ENCODE measurements at places on chromosomes 7 and 10. TPM values are rescaled to one million over a fixed set of nuclear protein-coding genes. Genes with fewer than 3 reads are reported as not detected.

SPDYE5 gene
- total RNA-seq: not detected

EBLN1 gene
- total RNA-seq: not detected

HOXA6 gene
- total RNA-seq: not detected

WBP1L gene
- total RNA-seq: 63.5 TPM

NAT16 gene
- not detected for total RNA-seq

ZNF467 gene
- 0.26 TPM for total RNA-seq

ANXA11 gene
- total RNA-seq: 103 TPM

OR13A1 gene
- not detected for total RNA-seq

MYPN gene
- 0.26 TPM for total RNA-seq

SYT15 gene
- total RNA-seq: 0.06 TPM

MRLN gene
- total RNA-seq: not detected

ADRB1 gene
- not detected for total RNA-seq

ZNF804B gene
- total RNA-seq: not detected

ADAM12 gene
- total RNA-seq: 13.7 TPM

NACAD gene
- 0.53 TPM for total RNA-seq

VWA2 gene
- total RNA-seq: under 0.01 TPM

ANKRD1 gene
- 2.2 TPM for total RNA-seq

EN2 gene
- total RNA-seq: not detected

CYP2C9 gene
- not detected for total RNA-seq

ABCC2 gene
- total RNA-seq: 0.25 TPM

NUTM2B gene
- 0.31 TPM for total RNA-seq

BTBD16 gene
- total RNA-seq: 0.40 TPM

RADIL gene
- total RNA-seq: 1.5 TPM

CCDC172 gene
- total RNA-seq: not detected

PLAC9 gene
- 73.6 TPM for total RNA-seq

ERVW-1 gene
- total RNA-seq: not detected

TLX1 gene
- not detected for total RNA-seq

ZNF107 gene
- total RNA-seq: 1.7 TPM

STRIP2 gene
- 2.9 TPM for total RNA-seq

CFAP58 gene
- 1.2 TPM for total RNA-seq

TMEM72 gene
- not detected for total RNA-seq

CYP3A5 gene
- not detected for total RNA-seq

FRG2B gene
- not detected for total RNA-seq

KCND2 gene
- 0.13 TPM for total RNA-seq

TFEC gene
- total RNA-seq: 0.19 TPM

OR2F1 gene
- not detected for total RNA-seq

DDX21 gene
- 68.3 TPM for total RNA-seq

FGFR2 gene
- total RNA-seq: 0.06 TPM

MAGI2 gene
- 4.6 TPM for total RNA-seq

POLR2J gene
- total RNA-seq: 47.3 TPM

CC2D2B gene
- 0.06 TPM for total RNA-seq

NEUROG3 gene
- total RNA-seq: not detected

HECTD2 gene
- total RNA-seq: 7.8 TPM

MSMB gene
- not detected for total RNA-seq

PRF1 gene
- total RNA-seq: not detected

TLL2 gene
- total RNA-seq: 0.06 TPM

KCNIP2 gene
- total RNA-seq: 1.1 TPM

WDR37 gene
- 14.4 TPM for total RNA-seq

CLRN3 gene
- not detected for total RNA-seq

OPALIN gene
- total RNA-seq: not detected

BHLHA15 gene
- 0.13 TPM for total RNA-seq

CTAGE15 gene
- total RNA-seq: 0.13 TPM

SORCS3 gene
- total RNA-seq: not detected

NUTM2E gene
- 0.19 TPM for total RNA-seq

ADAM8 gene
- total RNA-seq: 0.87 TPM

INSIG1 gene
- total RNA-seq: 88.8 TPM

TMEM178B gene
- total RNA-seq: 0.06 TPM

C10orf53 gene
- not detected for total RNA-seq

SLC16A9 gene
- total RNA-seq: 4.9 TPM
